Fibroblast of skin of scalp (primary cell): ENCODE measurements at places on chromosomes 1 and 21.
A peak's percentile ranks its signal among the peaks of the same experiment; 100 is the strongest.

GRCh38 chr1:87894062-87894461, 565.4 kb downstream of the LMO4 start:
- no peak for DNase-seq

DNA sequence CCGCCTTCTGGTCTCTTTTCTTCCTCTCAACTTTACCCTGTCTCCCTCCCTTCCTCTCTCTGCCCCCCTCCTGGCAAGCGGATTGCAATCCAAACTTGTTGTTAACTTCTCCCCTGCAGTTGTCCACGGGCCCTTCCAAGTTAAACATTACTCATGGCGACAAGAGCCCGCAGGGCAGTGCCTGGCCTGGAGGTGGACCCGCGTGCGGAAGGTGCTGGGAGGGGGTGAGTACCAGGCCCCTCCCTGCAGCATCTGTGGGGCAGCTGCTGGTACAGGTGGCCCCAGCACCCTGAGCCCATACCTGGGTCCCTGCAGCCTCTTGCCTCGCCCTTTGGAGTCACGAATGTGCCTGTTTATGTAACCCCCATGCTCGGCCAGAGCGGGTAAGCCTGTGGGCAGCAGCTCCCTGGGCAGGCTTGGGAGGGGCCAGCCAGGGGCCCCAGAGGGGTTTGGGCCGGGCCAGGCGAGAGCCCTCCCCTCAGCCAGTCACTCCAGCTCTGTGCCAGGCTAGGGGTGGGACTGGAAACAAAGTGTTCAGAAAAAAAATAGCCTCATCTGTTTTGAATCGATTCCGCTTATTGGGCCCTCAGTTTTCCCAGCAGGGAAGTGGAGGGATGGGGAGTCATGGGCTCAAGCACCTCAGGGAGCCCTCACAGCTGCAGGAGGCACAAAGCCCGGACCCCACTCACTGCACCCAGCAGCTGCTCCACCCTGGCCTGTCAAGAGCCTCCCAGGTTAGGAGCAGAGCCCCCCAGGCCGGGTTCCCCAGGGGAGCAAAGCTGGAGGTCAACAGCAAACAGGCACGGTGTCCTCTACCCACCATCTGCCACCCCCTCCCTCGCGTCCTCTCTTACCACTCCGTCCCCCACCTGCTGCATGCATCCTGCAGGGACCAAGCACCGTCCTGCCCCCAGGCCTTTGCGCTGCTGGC, 14.0 kb upstream of the FAAP20 start:
- peak; percentile 91 for DNase-seq

DNA sequence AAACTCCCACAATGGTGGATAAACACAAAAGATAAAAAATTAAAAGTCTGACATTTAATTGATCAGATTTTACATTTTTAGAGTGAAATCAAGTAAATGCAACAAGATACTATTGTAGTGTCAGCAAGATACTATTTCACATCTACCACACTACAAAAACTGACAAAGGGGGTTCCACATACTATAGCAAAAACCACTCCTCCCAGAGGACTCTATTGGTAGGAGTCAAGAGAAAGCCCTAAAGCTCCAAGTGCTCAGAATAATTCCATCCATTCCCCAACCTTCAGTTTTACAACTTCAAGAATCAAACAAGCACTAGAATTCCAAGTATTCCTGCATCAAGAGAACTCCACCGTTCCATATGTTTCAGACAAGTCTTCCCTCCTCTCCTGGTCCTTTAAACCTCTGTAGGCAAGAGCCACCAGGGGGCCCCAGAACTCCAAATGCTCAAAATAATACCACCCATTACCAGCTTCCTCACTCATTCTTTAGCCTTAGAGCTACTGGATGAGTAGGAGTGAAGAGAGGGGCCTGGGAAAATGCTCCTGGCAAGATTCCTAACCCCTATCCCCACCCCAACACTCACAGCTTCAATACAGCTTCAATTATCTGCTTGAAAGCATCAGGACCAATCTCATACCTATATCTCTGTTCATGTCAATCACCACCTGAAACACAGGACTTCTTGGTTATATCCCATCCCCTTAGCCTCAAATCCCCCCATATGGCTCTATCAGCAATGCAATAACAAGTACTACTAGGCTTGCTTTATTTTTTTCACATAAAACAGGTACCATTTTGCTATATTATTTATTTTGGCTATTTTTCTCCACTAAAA, 9.9 kb downstream of the TOR1AIP2 start:
- peak; percentile 53 for DNase-seq

DNA sequence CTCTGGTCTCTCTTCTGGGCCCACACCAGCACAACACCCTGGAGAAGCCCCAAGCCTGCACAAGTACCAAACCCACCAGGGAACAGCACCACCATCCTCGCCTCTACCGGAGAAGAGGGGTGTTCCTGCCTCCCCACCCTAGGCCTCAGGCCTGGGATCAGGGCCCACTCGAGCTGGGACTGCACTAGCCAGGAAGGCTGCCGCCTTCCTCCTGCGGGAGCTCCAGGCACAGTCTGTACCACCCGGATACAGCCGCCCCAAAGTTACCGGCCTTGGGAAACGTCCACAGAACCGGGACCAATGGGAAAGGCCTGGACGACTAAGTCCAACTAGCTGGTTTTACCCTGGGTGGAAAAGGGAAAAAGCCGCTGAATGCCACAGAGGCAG, 3.4 kb downstream of the TAL1 start:
- DNase-seq, result no peak

DNA sequence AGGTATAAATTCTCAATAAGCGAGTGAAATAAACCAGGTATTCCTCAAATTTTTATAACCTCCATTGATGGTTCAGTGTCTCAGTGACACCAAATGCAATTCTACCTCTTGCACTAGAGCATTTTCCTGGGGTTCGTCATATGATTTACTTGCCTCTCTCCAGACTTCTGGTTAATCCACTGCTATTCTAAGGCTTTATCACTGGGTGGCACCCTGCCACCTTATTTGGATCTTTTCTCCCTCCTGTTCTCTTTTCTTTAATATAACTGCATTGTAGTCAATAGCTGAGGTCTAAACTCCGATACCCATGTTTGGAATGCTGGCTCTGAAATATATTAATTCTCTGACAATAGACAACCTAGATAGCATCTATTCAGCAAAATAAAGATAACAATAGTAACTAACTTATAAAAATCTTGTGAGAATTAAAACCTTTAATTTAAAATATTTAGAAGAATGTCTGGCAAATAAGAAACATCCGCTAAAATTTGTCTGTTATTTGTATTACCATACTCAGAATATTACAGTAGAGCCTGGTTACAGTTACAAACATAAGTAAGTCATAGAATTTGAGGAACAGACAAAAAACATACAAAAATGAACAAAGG, 436.4 kb downstream of the PLA2G4A start:
- peak; percentile 47 for DNase-seq

DNA sequence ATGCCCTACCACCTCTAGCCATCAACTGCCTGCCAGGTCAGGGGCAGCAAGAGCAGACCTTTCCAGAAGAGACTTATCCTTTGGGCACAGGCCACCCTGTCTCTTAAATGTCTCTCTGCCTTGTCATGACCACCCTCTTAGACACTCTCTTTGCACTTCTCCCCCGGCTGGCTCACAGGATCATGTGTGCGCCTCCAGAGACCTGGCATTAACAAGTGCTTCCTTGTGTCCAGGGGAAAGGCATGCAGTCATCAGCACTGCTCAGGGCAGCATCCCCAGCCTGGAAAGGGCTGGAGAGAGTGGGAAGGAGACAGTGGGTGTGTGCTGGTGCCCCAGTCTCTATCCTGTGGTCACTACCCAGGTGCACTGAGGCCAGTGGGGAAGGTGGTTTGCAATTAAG, 85.2 kb upstream of the TLR5 start:
- no peak for DNase-seq

- DNase-seq, result no peak
Observed at GRCh38 chr1:209621286-209621685, 30.9 kb downstream of the LAMB3 start.

GRCh38 chr1:156373546-156373945, 4.5 kb downstream of the RHBG start:
- DNase-seq, result no peak

GRCh38 chr1:17447501-17447992, 8.1 kb upstream of the RCC2 start:
- DNase-seq, result no peak

DNA sequence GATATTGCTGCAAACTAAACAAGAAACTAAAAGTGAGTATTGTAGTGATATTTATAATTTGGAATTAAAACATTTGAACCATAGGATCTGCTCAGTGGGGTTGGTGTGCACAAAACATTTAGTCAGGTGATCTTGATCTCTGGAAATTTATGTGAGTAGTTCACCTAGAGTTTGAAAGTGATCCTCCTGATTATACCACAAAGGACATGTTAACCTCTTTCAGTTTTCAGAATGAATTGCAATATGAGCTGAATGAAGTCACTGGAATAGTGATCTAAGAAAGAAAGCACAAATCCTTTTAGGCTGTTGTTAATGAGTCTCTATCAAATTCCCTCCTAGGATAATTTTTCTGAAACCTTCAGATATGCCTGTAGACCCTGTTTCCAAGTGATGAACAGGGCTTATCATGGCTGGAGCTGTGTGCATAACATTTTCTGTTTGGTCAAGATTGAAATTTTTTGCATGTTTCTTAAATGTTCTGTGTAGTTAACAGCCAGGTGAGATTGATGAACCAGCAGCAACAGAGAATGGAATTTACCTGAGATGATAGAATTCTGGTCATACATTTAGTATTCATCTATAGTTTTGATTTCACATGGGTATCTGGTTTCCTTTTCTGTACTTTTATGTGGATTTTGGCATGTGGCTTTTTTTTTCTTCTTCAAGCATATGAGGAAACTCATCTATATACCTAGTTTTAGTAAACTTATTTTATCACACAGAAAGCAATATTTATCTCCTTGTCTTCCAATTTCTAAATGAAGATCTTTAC, 25.5 kb downstream of the CDC14A start:
- no peak for DNase-seq

- no peak for DNase-seq
Observed at GRCh38 chr1:26996665-26997064, 3.2 kb downstream of the TRNP1 start.

DNA sequence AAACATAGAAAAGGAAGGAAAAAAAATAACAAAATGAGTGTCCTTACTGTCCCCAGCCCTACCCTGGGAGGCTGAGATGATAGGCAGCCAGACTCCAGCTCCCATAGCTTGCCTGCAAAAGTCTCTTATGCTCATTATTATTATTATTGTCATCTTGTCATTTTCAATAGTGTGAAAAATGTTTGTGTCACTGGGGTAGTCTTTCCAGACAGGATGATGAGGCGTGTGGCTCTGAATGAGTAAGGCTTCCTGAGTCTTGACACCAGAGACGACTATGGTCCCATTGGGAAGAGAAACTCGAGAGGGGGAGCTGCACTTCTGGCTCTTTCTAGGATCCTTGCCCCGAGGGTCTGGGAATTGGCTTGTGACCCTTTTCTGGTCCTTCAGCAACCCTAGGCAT, 1.1 kb upstream of the CYB561D1 start:
- DNase-seq, result no peak

DNA sequence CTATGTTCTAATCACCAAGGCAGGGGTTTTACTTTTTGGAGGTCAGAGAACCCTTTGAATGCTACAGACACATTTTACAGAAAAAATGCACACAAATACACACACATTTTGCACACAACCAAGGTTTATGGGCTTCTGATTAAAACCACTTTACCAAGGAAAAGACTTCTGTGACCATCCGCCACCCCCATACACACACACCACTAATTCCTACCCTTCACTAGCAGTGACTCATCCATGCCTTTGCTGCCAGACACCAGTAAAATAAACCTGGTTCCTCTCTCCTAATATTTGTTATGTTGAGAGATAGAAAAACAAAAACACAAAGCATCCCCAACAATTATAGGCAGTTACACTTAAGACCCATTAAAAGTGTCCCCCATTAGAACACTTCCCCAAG, 12.9 kb downstream of the PIGM start:
- DNase-seq, result peak; percentile 44

- no peak for DNase-seq
Observed at GRCh38 chr1:232590744-232591082, 39.2 kb downstream of the SIPA1L2 start.

DNA sequence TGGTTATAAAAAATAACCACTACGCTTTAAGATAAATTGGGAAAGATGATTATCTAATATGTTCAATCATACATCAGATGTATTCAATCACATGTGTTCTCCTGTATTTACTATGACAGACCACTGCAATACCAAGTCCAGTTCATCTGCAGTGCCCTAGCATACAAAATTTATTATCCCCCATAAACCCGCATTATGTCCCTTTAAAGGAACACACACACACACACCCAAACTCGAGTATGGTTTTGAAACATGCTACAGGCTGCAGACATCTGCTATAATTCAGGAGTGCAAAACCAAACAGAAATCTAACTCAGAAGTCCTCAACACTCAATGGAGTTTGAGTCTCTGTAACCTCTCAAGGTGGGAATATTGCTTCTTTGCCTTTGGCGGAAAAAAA, 14.9 kb downstream of the ODF2L start:
- DNase-seq, result no peak

GRCh38 chr1:110210604-110211495, 736 bp downstream of the KCNC4 start:
- no peak for DNase-seq

DNA sequence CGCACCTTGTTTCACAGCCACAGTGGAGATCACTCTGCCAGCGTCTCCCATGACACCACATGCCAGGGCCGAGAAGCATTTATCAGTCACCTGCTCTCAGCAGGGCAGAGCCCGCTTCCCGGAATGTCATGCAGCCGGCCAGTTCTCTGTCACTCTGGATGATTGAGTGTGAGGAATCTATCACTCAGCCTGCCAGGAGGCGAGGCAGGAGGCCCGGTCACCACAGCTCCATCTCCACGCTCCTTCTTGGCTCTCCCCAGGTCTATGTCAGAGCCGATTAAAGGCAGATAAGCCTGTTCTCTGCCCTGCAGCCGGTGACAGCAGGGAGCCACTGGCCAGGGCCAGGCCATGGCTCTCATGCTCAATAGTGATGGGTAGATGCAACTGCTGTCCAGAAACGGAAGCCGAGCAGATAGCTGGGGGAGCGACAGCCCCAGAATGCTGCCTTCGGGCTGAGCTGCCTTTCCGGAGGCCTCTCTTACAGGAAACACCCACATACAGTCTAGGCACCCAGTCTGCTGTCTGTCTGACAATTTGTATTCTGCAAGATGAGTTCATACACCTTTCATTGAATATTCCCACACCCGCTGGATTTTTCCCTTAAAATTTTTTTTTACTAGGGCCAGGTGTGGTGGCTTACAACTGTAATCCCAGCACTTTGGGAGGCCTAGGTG, 64.1 kb downstream of the ACTL8 start:
- no peak for DNase-seq

DNA sequence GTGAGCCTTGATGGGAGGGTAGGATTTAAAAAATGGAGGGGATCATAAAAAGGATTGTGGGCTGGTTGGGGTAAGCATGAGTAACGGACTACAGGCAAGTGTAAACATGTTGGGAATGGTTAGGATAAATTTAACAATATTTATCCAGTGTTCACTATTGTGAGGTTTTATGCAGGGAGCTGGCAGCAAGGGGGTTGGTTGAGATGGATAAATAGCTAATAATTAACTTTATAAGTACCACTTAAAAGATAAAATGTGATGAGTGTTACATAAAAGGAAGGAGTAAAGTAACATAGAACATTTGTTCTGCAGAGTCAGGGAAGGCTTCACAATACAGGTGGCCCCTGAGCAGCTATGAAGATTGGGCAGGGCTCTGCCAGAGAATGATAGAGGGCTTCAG, 109.0 kb downstream of the NGF start:
- DNase-seq, result no peak
